ENCODE measurements at places on chromosomes 13 and 19.

DNA sequence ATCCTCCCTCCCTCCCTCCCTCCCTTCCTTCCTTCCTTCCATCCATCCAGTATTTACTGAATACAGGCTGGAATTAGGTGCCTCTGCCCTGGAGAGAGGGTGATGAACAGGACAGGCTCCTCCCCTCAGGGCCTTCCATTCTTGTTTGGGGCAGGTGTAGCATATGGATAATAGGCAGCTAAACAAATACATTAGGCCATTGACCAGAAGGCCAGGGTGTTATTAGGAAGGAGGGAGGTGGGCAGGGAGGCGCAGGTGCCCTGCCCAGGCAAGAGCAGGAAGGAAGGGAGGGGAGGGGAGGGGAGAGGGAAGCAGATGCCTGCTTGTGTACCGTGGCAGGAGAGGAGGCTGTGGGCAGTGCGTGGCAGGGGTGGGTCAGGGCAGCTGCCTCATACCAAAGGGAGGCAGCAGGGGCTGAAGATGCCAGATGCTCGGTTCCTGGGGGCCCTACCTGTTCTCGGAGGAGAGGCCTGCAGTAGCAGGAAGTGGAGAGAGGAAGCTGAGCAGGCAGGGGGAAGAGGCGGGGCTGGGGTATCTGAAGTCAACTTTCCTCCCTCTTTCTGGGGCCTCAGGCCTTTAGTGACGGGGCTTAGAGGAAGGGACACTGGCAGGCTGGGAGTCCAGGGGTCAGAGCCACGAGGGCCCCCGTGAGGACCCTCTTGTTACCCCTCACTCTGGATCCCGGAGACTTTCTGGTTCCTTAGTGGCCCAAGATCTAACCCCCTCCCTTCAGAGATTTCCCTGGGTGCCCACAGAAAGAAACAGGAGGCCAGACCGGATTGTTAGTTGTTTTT lies at the start of gene RINL:
TSS of gene RINL (minus strand) at position 495 of the 794 bp plus-strand sequence. CDS start 1,533 bp downstream, outside the sequence.
- DNase-seq, result no peak

DNA sequence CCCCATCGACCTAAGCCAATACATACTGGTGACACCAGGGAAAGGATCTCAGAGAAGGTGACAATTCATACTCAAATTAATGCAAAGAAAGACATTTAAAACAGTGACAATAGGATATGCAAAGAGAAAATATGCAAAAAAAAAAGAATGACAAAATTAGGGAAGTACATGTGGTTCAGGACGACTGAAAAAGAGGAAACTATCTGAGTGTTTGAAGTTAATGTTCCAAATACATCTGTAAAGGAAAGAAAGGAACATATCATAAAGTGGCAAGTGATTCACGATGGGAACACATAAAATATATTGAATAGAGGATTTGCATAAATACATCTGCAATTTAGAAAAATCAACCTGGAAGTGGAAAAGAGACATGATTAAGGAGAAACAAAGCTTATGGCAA lies 441.4 kb downstream of the SLITRK5 start:
- DNase-seq, result no peak

DNA sequence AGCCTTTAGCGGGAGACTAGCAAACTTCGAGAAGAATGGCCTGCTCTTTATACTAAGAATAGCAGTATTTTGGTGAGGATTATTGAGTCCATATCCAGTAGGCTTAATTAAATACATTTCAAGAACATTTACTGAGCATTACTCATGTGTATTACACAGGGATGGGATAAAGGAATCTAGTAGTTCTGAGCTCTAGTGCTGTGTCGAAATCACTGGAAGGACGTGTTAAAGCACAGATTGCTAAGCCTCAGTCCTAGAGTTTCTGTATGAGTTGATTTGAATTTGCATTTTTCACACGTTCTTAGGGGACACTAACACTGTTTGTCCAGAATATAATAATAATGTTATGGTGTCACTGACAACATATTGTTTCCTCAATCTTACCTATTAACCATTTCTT lies 9.0 kb downstream of the ZNF302 start:
- DNase-seq, result no peak

- DNase-seq, result no peak
These were observed 7.2 kb downstream of the DNAJC15 start for GRCh38 chr13:43030548-43030947.

- DNase-seq, result no peak
These were observed 10.8 kb downstream of the ADPRHL1 start for GRCh38 chr13:113442354-113442984.

DNA sequence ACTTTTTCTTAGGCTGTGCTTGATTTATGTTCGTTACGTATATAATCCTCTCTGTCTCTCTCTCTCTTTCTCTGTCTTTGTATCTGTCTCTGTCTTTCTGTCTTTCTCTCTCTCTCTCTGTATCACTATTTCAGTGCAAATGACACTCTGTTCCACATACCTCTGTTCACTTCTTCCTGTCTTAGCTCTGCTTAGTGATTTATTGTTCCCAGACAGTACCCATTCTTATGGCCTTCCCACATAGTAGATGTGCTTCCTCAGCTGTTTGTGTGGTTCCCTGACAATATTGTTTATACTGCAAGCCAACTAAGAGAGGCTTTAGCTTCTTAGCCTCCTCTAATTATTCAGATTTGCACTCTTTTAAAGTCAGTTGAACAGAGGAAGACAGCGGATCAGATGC lies 1244.2 kb downstream of the DIAPH3 start:
- DNase-seq, result no peak

- DNase-seq, result no peak
These were observed 164.2 kb upstream of the NBEA start for GRCh38 chr13:34777914-34778303.

DNA sequence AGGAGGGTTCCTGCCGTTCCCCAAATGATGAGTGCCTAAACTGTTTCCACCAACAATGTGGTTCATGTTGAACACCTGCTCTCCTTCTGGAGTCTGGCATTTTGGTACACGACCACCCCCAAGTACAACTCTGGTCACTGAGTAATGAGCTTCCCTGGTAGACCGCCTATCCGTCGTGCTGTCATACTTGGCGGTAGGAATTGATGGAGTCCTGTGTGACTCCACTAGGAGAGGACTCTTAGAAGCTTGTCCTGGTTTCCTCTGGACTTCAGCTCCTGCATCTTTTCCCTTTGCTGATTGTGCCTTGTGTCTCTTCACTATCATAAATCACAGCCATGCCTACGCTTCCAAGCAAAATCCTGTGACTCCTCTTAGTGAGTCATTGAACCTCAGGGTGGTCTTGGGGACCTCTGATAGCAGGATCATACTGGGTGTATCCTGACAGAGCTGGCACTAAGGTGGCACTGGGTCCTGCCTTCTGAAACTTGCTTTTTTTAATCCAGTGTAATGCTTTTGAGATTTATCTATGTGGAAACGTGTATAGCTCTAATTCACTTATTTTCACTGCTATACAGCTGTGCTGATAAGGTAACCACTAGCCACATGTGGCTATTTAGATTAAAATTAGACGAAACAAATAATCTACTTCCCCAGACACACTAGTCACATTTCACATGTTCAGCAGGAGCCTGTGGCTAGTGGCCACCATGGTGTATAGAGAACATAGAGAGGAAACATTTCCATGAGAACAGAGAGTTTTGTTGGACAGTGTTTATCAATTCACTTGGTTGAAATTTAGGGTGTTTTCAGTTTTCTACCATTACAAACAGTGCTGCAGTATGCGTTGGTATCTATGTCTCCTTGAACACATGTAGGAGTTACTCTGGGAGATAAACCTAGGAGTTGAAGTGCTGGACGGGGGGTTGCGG lies 6.1 kb upstream of the ASF1B start:
- DNase-seq, result no peak

- DNase-seq, result no peak
These were observed 155.4 kb downstream of the DCT start for GRCh38 chr13:94323764-94324758.

DNA sequence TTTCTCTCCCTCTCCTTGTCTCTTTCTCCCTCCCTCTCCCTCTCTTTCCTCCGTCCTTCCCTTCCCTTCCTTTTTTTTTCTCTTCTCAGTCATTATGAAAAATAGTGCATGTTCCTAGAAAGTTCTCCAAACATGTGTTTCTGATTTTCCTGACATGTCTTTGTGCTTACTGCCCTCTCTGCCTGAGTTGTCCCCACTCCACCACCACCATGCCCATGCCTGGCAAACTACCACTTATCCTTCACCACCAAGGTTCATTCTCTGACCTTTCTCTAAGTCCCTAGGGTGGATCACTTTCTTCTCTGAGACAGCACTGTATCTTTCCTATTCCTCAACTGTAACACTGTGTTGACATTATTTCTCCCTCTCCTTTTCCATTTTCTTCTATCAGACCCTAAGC lies 98.2 kb downstream of the LACC1 start:
- DNase-seq, result no peak

Measured in HTR-8/SVneo (cell line).